ENCODE measurements at places on chromosomes 2 and 18. TPM values are rescaled to one million over a fixed set of nuclear protein-coding genes. Genes with fewer than 3 reads are reported as not detected.
A peak's percentile ranks its signal among the peaks of the same experiment; 100 is the strongest.

Gene SPRED2
- 4.1 TPM for total RNA-seq

Gene C2orf80
- total RNA-seq: 7.4 TPM

DNA sequence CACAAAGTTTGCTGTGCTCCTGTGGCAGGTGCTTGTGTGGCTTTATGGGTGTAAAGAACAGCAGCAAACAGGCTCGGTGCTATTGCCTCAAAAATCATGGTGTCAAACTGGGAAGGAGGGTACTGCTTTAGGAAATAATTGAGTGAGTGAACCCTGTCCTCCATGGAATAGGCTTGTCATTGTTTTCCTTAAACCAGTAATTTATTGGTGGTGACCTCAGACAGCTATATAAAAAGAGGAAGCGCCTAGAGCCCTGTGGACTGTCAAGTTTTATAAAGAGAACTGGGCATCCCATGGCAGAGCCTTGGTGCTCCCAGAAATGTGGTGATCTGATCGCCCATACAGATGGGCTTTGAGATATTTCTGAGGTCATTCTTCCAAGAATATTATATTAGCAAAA lies 4.7 kb upstream of the CXCR4 start:
- no peak for DNase-seq

DNA sequence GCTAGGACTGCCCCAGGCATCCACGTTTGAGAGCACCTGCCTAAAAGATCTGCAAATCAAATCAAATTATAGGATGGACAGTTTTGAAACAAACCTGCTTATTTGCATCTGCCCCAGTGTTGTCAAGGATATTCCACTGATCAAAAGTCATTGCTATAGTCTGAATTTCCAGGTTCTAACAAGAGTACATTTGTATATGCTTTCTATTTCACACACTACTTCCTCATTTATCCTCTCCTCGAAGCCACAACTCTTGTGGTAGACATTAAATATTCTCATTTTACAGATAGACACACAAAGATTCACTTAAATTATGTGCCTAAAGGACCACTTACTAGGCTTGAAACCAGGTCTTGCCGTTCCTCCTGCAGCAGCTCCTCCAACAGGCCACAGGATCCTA lies 11.9 kb upstream of the TET3 start:
- no peak for DNase-seq

DNA sequence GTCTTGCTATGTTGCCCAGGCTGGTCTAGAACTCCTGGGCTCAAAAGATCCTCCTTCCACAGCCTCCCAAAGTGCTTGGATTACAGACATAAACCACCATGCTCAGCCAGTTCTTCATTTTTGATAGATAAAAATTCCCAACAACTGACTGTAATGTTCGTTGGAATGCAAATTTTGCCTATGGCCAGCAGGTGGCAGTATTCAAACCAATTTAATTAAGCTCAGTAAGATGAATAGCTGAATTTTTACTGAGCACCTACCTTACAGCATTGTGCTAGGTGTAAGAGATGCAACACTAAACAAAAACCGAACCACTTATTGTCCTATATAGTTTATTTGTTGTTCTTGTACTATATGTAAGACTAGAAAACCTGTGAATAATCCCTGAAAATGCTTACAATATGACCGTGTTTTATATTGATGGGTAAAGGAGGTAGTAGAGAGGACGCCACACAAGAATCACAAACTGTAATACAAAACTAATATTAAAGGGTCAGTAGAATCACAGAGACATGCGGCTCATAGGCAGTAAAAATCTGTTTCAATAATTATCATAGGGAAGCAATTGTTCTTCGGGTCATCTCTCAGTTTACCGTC lies 8.2 kb upstream of the TMEM182 start:
- DNase-seq: peak; percentile 84

DNA sequence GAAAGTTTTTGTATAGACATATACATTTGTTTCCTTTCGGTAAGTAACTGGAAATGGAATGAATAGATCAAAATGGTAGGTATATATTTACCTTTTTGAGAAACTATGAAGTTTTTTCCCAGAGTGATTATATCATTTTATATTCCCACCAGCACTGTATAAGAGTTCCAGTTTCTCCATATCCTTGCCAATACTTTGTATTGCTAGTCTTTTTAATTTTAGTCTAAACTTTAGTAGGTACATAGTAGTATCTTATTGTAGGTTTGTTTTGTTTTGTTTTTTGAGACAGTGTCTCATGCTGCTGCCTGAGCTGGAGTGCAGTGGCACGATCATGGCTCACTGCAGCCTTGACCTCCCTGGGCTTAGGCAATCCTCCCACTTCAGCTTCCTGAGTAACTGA lies 56.6 kb downstream of the AGPS start:
- DNase-seq: no peak

DNA sequence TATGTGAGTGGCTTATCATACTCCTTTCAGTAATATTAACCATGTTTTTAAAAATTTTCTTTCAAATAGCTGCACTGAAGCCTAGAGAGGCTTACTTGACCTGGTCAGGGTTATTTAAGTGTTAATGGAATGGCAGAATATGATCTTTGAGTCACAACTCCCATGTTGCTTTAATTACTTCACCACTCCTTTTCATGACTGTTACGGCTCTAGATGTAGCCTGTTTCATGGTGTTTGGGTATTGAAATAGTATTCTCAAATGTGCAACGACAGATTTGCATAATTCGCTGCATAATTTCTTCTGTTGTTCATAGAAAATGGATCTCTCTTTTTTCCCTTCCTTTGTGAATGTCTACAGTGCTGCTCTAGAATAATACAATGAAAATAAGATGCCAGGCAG lies 51.6 kb upstream of the PLA2R1 start:
- no peak for DNase-seq

- DNase-seq: no peak
These were observed 36.3 kb downstream of the BMP10 start for GRCh38 chr2:68834737-68835376.

DNA sequence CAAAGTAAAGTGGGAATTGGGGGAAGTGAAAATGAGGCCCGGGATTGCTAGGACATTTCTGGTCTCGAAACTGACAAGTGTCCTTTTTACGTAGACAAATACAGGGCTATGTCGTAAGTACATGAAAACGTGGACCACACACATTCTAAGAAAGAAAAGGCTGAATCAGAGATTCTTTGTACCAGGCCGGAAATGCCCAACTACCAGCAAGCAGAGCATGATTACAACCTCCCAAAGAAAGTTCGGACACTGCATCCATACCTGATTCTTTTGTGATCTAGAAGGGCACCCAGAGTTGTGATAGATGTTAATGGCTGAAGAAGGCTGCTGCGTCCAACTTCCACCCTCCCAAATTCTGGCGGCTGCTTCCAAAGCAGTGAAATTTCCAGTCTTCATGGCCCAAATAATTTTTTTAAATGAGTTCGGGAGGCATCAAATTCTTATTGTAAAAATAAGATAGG lies 1.7 kb downstream of the RBMS1 start:
- no peak for DNase-seq

DNA sequence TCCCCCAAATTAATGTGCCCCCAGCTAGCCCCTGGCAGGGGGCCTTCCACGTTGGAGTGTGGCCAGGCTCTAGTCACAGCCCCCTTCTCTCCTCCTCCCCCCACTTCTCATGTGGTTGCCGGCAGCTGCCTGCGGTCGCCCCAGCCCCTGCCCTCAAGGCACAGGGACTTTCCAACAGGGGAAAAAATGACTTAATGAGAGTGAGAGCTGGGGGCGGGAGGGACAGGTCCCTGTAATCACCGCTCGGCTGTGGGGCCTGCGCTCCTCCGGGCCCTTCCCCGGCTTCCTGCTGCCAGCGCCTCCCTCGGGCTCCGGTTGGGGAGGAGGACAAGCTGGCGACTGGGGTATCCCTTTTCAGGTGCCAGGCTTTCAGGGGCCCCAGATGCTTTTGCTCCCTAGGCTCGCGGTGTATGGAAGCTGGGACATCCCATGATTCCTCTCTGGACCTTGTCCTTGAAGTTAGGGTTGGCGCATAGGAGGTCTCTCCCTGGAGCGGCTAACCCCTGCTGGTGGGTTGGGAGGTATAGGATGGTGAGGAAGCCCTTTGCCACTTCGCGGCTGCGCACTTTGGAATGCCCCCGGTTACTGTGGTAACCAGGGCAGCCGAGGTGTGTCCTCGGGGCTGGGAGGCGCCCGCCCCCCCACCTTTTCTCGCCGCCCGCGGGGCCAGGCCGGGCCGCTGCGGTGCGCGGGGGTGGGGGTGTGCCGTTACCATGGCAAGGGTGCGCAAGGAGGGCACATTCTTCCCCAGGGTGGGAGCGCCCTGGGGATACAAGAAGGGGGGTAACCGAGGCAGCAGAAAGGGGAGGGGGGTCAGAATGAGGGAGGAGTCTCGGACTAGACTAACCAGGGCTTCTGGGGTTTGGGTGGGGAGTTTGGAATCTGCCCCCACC lies 16.1 kb downstream of the WNT10A start:
- peak; percentile 44 for DNase-seq

DNA sequence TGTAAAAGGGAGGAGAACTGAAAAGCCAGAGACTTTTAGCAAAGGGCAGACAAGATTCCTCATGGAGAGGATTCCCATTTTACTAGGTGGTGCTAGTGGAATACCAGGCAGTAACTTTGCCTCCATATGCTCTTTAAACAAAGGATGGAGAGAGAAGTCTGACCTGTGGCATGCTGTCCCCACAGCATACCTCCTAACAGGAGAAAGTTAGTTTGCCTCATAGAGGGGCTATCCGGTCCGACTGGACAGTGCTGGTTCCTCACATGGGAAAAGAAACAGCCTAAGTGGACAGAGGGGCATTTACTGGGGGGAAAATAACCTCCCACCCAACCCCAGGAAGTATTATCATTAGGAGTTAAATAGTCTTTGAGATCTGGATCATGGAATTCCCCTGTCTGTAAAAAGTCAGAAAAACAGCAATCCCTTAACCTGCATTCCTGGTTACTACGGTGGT lies 31.6 kb upstream of the GMCL1 start:
- DNase-seq: no peak

DNA sequence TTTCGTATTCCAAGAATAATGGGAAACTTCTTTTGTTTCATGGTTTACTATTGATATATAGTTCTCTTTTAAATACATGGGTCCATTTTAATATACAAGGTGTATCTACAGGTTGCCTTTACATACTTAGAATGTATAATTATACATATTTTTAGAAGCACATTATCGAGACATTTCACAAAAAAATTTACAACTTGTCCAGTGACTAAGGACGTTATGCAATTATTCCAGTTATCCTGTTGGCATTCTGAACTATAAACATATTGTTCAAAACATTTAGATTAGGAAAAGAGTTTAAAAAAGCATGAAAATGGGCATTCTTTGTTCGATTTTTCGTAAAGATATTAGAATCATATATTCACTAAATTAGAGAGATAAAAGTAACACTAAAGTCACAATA lies 344.6 kb upstream of the TMEFF2 start:
- no peak for DNase-seq

GRCh38 chr2:15634846-15635490 lies 43.3 kb downstream of the DDX1 start:
- DNase-seq: no peak

DNA sequence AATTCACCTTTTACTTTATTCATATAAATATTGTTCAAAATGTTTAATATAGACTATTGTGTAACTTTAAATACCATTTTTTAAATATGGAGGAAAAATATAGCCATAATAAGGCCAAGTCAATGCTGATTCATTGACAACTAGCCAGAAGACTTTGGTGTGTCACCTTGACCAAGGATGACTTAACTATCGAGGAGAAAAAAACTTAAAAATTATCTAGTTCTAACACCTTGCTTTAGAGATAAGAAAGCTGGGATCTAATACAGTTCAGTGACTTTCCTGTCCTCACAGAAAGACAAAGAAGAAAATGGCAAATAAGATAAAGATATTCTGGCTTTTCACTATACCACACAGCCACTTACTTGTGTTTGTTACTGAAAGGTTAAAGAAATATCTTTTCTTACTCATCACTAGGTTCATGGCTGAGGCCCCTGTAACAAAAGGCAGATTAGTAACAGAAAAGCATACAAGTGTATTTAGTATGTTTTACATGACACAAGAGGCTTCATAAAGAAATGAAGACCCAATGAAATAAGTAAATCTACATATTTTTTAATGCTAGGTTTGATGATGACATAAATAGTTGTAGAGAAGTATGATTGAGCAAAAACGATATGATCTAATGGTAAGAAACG lies 65.9 kb upstream of the LRRTM1 start:
- no peak for DNase-seq

Data from G401 (cell line).